ENCODE measurements at places on chromosomes 7 and 10.

- no peak for DNase-seq
Measured at GRCh38 chr10:72204296-72204695, 11.5 kb upstream of the ANAPC16 start.

GRCh38 chr7:135933509-135934188 is 43.5 kb downstream of the MTPN start:
- no peak for DNase-seq

GRCh38 chr10:43667761-43668386 is 19.2 kb upstream of the ZNF32 start:
- no peak for DNase-seq

- DNase-seq = no peak
Measured at GRCh38 chr7:39349452-39350123, 216.6 kb upstream of the YAE1 start.

DNA sequence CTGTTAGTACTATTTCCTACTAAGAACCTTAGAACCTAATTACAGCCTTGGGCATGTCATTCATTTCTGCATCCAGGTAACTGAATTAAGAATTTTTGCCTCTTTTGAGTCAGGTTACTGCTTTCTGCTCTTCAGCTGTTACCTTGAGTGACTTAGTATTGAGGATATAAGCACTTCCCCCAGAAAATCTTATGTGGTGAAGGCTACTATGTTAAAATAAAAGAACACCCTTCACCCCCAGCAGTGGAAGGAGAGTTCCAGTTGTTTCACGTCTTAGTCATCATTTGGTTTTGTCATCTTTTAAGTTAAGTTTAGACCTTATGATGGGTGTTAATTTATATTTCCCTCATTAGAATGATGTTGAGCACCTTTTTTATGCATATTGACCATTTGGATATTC is 82.8 kb downstream of the GLCCI1 start:
- DNase-seq = no peak

GRCh38 chr10:73172867-73173266 is 4.9 kb downstream of the FAM149B1 start:
- DNase-seq = no peak

- DNase-seq = no peak
Measured at GRCh38 chr7:24836084-24836483, 78.8 kb upstream of the GSDME start.

GRCh38 chr7:151349507-151349853 is 7.9 kb downstream of the NUB1 start:
- no peak for DNase-seq

DNA sequence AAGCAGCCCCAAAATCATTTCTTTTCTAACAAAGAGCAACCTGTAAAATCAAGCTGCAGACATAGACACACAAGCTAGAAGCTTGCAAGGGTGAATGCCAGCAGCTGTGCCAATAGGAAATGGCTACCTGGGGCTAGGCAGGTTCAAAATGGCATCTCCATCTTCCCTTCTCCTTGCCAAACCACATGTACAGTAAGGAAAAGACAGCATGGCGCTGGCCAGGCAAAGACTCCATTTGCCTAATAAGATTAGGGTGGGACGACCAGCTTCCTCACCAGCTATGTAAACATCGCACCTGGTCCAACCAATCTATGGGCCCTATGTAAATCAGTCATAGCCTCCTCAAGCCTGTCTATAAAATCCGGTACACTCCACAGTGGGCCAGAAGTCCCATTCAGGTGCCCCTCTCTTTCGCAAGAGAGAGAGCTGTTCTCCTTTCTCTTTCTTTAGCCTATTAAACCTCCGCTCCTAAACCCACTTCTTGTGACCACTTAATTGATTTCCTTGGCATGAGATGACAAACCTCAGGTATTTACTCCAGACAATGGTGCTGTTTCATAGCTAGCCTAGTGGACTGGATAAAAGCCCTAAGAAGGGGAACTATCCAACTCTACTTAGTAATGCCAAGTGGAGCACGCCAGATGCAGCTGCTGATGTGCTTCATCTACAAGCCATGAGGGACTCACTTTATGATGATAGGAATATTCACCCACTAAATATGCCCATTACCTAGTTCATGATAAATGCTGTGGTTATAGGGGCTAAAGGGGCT is 44.1 kb downstream of the HTR7 start:
- no peak for DNase-seq

DNA sequence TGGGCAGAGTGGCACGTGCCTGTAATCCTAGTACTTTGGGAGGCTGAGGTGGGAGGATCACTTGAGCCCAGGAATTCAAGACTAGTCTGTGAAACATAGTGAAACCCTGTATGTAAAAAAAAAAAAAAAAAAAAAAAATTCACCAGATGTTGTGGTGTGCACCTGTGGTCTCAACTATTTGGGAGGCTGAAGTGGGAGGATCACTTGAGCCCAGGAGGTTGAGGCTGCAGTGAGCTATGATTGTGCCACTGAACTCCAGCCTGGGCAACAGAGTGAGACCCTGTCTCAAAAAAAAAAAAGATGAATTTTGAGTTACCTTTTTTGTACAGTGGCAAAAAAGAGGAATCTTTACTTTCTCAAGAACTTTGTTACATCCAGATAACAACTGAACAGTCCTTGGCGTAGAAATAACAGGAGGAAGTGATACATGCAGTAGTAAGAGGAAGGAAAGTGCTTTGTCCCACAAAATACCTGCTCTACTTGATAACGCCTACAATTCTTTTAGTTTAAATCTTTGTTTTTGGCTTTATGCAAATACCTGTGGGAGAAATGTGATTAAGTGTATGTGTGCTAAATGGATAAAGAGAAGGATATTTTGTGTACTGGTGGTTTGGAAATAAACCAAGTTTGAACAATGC is 29.3 kb downstream of the SPAG6 start:
- DNase-seq = no peak

DNA sequence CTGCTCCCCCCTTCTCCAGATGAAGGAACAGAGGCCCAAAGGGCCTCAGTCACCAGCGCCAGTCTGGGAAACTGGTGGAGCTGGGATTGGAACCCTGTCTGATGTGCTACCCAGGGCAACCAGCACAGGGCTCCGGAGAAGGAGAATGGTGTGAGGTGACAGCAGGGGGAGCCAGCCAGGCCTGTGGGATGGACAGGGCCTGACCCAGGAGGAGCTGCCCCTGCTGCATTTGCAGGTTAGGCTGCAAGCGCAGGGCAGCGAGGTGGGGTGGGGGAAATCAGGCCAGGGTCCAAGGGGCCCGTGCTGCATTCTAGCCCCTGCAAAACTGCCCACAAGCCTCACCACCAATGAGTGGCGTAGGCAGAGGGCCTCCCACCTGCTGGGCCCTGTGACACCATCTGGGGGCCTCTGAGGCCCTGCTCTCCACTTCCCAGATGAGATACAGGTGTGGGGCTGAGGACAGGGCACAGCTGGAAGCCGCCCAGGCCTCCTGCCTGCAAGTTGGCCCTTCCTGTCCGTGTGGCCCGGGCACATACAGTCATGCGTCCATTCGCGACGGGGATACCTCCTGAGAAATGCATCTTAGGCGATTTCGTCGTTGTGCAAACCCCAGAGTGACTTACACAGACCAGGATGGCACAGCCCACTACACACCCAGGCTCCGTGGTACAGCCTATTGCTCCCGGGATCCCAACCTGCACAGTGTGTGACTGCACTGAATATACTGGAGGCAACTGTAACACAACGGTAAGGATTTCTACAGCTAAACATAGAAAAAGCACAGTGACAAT is 45.3 kb downstream of the RASGEF1A start:
- no peak for DNase-seq

DNA sequence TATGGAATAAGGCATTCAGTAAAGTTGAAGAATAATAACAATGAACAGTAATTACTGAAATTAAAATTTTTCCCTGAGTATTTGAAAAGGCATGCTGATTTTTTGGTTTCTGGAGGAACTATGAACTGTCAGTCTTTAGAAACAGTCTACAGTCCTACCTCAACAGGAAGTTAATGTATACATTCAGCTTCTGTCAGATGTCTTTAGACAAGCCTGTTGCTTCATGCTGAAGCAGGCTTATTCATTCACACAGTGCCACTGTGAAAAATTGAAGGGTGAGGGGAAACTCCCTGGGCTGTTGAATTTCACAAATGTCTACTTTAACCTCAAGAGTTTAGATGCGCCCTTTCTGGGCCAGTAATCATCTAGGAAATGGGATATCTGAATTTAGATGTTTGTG is 3.5 kb downstream of the NRF1 start:
- DNase-seq = no peak

GRCh38 chr7:54841772-54842697 is 83.0 kb upstream of the SEC61G start:
- DNase-seq = no peak

GRCh38 chr10:9275861-9276260 is 1221.4 kb downstream of the GATA3 start:
- no peak for DNase-seq
